NCI-H1417 treated with DMSO at 0.1 percent for 48 hours (cell line): ENCODE measurements at places on chromosomes 16 and 17.

DNA sequence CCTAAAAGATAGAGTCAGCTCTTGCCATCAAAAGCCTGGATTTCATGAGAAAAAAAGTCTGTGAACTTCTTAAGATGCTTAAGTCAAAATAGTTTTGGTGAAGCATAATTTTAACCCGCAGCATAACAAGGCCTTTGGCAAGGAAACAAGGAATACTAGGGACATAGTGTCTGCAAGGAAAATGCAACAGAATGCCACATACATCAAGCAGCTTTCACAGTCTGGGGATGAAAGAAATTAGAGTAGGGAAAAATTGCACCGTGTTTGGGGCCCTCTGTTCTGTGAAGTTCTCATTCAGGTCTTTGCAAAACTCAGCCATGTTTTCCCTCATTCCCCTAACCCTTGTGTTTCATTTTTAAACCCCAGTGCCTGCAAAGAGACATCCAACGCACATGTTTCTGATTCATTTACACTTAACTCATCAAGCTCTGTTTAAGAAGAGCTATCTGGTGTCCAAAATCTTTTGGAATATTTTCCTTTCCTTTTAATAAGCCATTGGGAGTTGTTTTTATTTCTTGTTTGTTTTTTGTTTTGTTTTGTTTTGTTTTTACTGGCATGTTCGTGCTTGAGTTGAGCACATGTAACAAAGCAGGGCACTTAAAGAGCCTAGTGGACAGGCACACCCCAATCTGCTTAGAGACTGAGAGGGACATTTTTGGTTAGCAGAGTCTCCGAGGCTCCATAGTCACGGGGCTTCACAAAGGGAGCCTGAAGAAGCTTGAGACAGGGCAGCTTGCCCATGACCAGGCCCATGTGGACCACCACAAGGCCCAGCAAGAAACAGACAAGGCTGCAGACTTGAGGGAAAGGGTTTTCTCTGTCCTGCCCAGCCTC is 116.5 kb downstream of the ANKFN1 start:
- DNase-seq: no peak

DNA sequence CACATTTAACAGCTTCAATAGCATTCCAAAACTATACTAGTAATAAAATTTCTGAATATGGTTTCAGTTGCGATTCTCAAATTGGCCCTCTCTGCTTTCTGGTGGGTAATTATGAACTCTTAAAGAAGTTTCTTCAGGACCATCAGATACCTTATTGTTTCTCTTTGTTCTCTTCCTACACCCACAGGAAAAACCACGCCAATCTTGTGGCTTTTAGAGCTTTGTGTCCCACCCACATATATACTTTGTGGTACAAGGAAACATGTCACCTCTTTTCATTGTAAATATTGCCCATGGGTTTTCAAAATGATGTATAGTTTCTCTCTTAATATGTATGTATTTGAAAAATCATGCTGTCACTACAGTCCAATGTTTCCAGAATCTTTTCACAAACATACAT is 12.1 kb downstream of the ABCA9 start:
- no peak for DNase-seq

- no peak for DNase-seq
Observed at GRCh38 chr17:45366691-45367090, 49.9 kb upstream of the MAP3K14 start.

DNA sequence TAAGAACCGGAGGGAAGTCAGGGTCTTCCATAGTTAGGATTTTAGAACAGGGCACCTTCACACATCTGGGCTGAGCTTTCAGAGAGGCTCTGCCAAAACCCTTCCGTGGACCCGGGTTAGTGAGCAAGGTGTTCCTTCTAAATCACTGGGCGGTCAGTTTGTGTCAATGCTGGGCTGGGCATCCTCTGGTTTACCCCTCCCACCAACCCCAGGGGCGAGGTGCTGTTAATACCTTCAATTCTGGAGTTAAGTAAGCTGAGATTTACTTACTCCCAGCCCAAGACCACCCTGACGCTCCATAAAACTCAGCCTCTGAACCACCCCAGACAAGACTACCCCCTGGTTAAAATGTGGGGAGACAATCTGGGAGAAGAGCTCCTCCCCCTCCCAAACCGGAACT is 1.0 kb downstream of the TMEM92 start:
- DNase-seq: no peak

- DNase-seq: no peak
Observed at GRCh38 chr17:2867441-2868424, 71.5 kb downstream of the RAP1GAP2 start.

GRCh38 chr17:44489581-44489980 is 13.6 kb downstream of the GPATCH8 start:
- DNase-seq: no peak

GRCh38 chr17:2064980-2065785 is 10.3 kb downstream of the HIC1 start:
- DNase-seq: no peak

DNA sequence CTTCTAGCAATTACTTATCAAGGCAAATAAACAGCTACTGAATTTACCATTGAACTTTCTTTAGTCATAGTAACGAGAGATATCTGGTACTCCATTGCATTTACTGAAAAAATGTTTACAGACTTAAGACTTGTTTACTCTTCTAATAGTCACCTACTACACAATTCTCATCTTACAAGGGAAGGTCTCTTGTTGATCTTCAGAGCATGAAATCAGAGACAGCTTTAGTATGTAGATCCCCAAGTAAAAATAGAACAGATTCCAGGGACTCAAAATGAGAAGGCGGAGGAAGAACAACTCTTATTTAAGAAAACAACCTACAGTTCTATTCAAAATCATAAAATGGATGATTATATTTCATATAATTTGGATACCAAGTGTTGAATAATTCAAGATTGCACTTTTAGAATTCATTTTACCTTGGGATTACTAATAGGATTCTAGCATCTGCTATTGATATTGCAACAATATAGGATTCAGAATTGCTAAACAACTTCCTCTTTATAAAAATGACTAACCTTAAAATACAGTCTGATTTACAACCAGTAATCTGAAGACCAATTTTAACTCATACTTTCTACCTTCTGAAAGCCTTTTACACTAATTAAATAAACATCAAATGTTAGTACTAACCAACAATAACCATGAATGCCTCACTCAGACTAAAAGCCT is 20.8 kb downstream of the UBE2G1 start:
- DNase-seq: no peak

DNA sequence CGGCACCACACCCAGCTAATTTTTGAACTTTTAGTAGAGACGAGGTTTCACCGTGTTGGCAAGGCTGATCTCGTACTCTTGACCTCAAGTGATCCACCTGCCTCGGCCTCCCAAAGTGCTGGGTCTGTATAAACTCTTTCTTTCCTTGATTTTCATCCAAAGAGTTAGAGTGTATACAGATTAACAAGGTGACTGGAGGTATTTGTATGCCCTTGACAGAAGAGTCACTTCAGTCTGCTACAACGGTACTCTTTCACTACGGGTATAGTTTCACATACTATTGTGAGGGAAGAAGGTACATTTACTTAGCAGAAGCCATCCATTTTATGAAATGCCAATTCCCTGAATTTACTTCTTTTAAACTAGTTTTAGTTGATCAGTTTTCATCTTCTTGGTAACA is 32.5 kb downstream of the PPM1E start:
- DNase-seq: no peak

- DNase-seq: no peak
Observed at GRCh38 chr17:58352596-58353388, 791 bp upstream of the SUPT4H1 start.

- no peak for DNase-seq
Observed at GRCh38 chr17:56495556-56495955, 97.9 kb upstream of the NOG start.

DNA sequence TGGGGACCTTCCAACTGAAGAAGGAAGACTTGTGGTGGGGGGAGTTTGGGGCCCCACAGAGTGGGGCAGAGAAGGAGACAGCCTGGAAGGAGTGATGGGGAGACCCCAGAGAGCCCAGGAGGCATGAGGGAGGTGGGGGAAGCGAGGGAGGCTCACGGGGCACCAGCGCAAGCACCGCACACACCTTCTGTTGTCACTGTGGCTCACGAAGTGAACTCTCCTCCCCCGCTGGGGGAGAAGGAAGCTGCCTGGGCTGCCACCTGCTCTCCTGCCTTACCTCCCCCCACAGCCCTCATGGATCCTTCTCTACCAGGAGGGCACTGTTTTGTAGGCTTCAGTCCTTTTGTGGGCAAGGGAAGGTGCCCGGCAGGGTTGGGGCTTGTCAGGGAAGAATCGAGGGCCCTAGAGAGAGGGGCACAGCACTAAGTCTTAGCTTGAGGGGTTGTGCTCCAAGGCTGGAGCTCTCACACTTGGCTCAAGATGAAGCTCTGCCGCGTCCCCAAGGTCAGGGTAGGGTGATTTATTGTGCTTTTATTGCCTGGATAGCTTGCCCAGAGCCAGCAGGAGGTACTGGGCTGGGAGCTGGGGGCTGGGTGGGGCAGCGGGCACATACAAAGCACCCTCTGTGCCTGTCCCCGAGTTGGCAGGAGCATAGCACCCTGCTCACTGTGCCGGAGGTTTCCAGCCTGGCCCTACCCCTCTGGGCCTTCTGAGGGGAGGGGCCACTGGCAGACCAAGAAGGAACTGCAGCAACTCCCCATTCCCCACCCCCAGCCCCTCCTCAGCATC is 4.6 kb upstream of the STARD3 start:
- no peak for DNase-seq

DNA sequence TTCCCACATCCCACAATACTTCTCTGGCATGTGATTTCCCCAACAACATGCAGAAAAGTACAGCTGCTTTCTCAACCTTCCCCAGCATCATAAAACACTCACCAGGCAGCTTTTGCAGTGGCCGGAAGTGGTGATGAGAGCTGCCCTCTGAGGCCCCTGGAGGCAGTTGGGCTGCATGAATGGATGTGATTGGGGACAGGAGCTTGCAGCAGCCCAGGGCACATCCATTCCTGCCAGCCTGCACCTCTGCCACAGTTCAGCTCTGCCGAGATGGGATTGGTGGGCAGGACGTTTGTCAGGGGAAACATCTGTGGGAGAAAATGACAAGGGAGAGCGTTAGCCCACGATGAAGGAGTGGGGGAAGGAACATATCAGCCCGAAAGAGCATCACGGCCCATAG is 19.8 kb downstream of the NUBP1 start:
- DNase-seq: no peak

- DNase-seq: no peak
Observed at GRCh38 chr17:62643496-62643895, 16.0 kb downstream of the MRC2 start.

DNA sequence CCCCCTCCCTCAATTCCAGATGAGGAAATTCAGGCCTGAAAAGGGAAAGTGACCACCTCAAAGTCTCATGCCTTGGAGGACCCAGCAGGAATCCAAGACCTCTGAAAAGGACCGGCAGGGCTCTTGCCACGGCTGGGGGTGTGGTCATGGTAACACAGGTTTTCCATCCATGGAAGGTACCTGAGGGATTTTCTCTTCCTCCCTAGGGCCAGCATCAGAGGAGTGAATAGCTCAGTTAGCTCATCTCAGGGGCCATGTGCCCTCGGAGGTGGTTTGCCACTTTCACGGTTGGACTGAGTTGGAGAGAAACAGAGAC is 1.3 kb downstream of the CIITA start:
- no peak for DNase-seq

- no peak for DNase-seq
Observed at GRCh38 chr16:65604771-65605170, 482.9 kb upstream of the CDH11 start.

DNA sequence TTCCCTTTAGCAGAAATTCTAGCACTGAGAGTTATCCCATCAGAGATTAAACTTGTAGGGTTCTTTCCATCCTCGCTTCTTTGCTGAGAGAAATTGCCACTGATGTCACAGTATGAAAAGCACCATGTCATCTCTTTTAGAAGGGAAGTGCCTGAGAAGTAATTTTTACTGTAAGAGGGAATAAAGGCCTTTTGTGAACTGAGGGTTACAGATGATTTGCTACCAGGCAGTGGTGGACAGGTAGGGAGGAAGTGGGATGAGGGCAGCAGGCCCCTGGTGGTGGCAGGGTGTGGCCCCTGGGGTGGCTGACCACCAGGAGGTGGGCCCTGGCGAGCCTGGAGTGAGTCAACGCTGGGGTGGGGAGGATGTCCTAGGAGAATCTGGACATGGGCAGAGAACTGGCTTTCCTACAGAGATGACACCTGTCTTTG is 6.4 kb upstream of the MILR1 start:
- no peak for DNase-seq

GRCh38 chr16:65213866-65214595 is 92.2 kb upstream of the CDH11 start:
- no peak for DNase-seq

GRCh38 chr16:77971306-77972061 is 50.9 kb upstream of the CLEC3A start:
- DNase-seq: no peak

DNA sequence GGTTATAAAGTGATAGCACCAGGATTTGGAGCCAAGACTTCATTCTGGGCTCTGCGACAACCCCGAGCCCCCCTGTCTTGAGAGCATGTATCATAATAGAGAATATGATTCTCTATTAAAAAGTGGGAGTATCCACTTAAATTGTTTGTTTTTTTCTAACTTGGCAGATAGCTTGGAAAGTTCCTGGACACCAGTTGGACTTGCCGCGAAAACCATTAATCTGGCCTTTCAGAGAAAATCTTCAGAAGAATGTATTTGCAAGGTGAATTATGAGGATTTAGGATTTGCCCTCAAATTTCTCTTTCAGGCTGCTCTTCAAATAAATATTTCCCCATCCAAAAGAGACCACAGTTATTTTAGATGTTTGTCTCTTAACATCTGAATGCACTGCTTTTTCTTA is 53.5 kb downstream of the MARCHF10 start:
- no peak for DNase-seq

DNA sequence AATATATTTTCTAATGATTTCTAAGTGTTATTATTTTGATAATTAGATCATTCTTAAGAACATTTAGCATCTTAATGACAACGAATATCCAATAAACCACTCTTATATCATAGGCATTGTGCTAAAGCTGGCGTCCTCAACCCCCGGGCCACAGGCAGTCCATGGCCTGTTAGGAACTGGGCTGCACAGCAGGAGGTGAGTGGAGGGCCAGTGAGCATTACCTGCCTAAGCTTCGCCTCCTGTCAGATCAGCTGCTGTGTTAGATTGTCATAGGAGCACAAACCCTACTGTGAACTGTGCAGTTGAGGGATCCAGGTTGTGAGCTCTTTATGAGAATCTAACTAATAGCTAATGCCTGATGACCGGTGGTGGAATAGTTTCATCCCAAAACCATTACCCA is 3.7 kb downstream of the DUXB start:
- no peak for DNase-seq
